Stimulated activated CD8-positive, alpha-beta memory T cell treated with anti-CD3 and anti-CD28 coated beads, Interleukin-12 subunit alpha, Interleukin-12 subunit beta, amount 100 ng/mL, for 4 hours (primary cell): ENCODE measurements at places on chromosomes 2 and 18.

GRCh38 chr2:165016772-165017411 lies 61.6 kb upstream of the SLC38A11 start:
- no peak for DNase-seq

DNA sequence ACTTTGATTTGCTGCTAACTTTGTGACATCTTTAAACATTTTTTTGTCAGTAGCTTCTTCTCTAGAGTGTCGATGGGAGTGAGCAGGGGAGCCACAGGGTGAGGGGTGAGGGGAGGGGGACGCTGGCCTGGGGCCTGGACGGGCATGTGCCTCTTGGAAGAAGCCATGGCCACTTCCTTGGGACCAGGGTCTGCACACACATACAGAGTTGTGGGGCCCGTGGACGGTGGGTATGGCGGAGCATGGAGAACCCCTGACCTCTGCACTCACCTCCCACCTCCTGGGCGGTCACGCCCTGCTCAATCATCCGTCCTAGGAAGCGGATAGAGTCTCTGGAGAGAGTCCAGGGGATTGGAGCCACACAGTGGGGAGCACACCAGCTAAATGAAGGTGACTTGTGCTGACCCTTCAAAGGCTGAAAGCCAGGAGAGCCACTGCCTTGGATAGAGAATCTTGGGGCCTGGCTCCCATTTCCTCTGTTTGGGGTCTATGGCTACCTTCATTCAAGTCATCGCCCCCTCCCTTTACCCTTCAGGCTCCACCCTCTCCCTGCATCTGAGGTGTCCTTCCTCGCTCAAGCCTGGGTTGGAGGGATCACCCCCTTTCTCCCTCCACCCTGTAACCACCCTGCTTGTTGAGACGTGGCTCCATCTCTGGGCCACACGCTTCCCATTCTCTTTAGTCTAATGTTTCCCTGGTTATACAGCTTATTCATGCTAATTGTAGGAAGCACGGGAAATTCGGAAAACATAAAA lies 63.9 kb upstream of the HAAO start:
- DNase-seq: no peak

GRCh38 chr2:70243806-70244584 lies 4.4 kb downstream of the TIA1 start:
- DNase-seq: no peak

GRCh38 chr2:221850076-221850475 lies 278.0 kb upstream of the EPHA4 start:
- DNase-seq: no peak

GRCh38 chr2:25090801-25091200 lies 48.9 kb downstream of the EFR3B start:
- no peak for DNase-seq
